Diencephalon (tissue), 1 donor: ENCODE measurements at places on chromosomes 7 and 10. TPM values are rescaled to one million over a fixed set of nuclear protein-coding genes. Genes with fewer than 3 reads are reported as not detected.

The LLCFC1 gene
- not detected for total RNA-seq

The WDR11 gene
- total RNA-seq = 70.1 TPM

The SRGN gene
- total RNA-seq = 29.1 TPM

The LARP4B gene
- 37.6 TPM for total RNA-seq

The NSUN5 gene
- 18.2 TPM for total RNA-seq

The BMPER gene
- 12.2 TPM for total RNA-seq

The FAM221A gene
- total RNA-seq = 14.5 TPM

The DNAJB9 gene
- 56.7 TPM for total RNA-seq

The HOXA9 gene
- not detected for total RNA-seq

The NODAL gene
- 3.5 TPM for total RNA-seq

The RTKN2 gene
- 10.6 TPM for total RNA-seq

The DPYSL4 gene
- total RNA-seq = 50.3 TPM

The PAPOLB gene
- total RNA-seq = 1.8 TPM

The C10orf71 gene
- total RNA-seq = not detected

The TYSND1 gene
- 6.7 TPM for total RNA-seq

The BMS1 gene
- 14.3 TPM for total RNA-seq

The OR2AE1 gene
- not detected for total RNA-seq

The GLI3 gene
- total RNA-seq = 5.1 TPM

The GPC2 gene
- 49.6 TPM for total RNA-seq

The TRIL gene
- 33.9 TPM for total RNA-seq

The SVIL gene
- total RNA-seq = 22.6 TPM

The DLX6 gene
- 13.4 TPM for total RNA-seq

The TPST1 gene
- 92.3 TPM for total RNA-seq

The CFAP58 gene
- 1.8 TPM for total RNA-seq
